ENCODE measurements at places on chromosomes 6 and 20.

- no peak for DNase-seq
Measured at GRCh38 chr20:43323592-43323991, 133.9 kb upstream of the PTPRT start.

GRCh38 chr6:152298055-152298647, 339.0 kb downstream of the SYNE1 start:
- no peak for DNase-seq

GRCh38 chr20:63167026-63167917, 48.7 kb downstream of the YTHDF1 start:
- no peak for DNase-seq

DNA sequence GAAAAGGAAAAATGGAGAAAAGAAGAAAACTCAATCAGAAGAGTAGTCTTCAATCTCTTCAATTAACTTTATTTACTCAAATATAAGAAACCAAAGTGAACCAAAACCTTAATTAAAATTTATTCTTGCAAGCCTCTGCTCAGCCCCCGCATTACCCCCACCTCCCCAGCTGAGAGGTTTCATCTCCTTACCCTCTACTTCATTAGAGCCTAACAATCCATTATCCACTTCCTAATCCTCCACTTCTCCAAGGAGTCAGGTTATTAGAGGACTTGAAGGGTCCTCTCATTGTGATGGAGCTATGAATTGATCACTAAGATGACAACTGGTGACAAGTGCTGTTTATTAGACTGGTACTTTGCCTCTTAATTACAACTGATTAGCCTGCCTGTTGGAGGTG, 956.5 kb downstream of the TFAP2A start:
- no peak for DNase-seq

DNA sequence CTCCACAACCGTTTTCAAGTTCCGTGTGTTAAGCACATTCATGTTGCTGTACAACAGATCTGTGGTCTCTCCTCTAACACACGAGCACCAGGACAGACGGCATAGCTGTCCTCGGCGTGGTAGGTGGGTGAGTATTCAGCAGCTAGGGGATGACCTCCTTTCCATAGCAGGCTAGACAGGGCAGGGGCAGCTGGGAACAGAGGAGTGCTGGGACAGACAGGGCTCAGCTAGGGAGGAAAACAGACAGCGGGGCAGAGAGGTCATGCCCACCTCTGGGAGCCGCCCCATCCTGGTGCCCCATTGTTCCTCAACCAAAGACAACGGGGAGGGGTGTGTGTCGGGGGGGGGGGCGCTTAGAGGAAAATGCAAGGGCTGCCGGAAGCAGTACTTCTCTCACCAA, 271.5 kb upstream of the FOXQ1 start:
- DNase-seq: no peak

GRCh38 chr6:151330130-151330696, 61.1 kb downstream of the ZBTB2 start:
- no peak for DNase-seq

DNA sequence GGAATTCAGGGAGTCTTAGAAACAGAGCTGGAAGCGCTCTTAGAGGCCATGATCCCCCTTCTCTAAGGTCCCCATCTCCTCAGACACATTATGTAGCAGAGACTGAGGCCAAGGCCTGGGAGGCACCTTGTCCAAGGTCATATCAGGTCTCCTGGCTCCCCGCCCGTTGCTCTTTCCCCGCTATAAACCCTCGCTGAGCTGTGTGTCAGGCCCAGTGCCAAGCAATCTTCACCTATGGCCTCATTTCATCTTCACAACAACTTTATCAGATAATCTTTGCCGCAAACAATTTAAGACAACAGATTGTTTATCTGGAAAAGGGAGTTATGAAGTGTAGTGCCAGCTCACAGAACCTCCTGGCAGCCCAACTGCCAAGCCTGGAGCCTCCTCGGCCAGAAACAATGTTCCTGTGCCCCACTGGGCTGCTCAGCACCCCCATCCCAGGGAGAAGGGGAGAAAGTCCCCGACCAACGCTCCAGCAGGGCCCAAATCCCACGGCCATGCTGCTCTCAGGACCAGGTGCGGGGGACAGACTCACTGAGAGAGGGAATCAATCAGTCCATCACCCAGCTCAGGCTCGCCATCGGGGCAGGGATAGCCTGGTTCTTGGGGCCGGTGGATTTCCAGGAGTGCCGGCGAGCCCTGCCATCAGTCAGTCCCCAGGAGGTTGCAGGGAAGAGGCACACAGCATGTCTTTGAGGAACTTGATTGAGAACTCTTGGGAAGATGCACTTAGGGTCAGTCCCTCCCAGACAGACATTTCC, 16.9 kb upstream of the FANCE start:
- no peak for DNase-seq

- DNase-seq: peak; percentile 35
Measured at GRCh38 chr6:167706313-167707109, 120.2 kb upstream of the AFDN start.

DNA sequence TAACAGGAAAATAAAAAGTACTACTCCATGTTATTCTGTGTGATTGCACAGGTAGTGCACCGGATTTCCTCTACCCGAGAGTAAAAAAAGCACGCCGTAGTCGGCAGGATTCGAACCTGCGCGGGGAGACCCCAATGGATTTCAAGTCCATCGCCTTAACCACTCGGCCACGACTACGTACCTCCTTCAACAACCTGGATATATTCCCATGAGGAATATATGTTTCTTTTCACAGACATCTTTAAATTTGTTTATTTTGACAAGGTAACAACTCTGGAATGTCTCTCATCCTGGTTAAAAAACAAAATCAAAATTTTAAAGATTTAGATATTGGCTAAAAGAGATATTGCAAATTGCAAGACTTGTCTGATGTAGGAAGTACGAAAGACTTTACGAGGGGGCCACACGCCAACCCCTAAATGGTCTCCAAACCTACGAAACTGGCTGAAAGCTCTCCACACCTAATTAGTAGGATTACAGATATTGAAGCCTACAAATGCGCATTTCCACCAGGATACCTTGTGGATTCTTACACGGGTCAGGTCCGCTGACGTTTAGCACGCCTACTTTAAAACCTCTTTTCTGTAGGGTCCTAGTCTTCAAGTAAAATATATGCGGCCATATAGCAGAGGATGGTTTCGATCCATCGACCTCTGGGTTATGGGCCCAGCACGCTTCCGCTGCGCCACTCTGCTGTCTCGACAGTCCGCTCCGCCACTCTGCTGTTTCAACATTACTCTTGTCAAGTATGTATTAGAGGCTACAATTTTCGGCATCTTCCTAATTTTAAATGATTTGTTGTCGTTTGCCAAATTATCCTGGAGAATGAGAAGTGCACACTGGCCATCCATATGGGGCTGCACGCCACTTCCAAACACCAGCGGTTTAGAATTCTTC, 52.2 kb upstream of the BTN3A2 start:
- no peak for DNase-seq

DNA sequence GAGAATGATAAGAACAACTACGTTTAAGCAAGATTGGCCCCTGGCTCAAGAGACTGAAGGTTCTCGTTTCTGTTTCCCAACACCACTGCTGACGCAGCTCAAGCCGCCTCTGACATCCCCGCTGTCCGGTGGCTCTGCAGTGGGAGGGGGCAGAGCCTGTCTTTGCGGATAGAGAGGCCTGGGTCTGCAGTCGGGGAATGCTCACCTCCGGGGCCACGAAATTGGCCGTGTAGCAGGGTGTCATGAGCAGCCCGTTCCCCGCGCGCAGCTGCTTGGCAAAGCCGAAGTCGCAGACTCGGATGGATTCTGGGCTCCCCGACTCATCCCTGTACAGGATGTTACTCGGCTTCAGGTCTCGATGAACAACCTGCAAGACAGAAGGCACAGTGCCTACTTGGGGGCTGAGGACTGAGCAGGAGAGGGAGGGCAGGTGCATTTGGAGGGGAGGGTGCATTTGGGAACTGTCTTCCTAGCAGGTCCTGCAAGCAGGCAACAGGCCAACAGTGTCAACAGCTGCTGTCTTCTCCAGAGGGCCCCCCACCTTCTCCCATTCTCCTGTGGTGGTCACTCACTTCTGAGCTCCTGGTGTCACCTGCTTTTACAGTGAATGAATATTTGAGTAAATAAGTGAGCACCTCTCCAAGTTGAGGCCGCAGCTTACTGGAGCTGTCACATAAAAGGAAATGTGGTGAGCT, 40.5 kb upstream of the MPC1 start:
- no peak for DNase-seq

DNA sequence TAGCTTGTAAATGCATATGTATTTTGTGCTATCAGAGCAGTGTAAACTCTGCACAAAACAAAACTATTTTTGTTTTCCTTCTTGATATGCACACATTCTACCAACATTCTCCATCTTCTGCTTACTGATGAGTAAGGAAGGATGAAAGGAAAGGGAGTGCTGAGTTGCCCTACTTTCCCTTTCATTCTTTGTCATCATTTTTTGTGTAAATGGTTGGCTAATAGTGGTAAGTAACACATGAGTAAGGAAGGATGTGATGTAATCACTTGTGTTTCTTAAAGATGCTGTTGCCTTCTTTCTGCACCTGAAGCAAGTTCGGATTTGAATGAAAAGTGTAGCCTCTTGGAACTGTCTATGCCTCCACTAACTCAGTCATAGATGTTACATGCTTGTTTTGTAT, 4.6 kb upstream of the REV3L start:
- no peak for DNase-seq

GRCh38 chr6:156525541-156525940, 251.6 kb upstream of the ARID1B start:
- DNase-seq: no peak

- no peak for DNase-seq
Measured at GRCh38 chr20:31740656-31741323, 1.7 kb downstream of the TPX2 start.

DNA sequence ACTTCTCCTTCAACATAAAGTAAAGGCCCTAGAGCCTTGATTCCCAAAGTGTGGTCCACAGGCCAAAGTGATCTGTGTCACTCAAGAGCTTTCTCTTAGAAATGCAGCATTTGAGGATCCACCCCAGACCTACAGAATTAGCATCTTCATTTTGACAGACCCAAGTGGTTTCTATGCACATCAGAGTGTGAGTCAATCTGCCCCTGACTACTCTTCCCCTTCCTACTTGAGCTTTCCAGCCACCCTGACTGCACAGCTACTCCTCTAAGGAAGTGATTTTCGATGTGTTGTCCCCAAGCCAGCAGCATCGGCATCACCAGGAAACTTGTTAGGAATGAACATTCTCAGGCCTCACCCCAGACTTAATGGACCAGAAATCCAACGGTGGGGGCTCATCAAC, 2.6 kb downstream of the MEP1A start:
- DNase-seq: no peak

DNA sequence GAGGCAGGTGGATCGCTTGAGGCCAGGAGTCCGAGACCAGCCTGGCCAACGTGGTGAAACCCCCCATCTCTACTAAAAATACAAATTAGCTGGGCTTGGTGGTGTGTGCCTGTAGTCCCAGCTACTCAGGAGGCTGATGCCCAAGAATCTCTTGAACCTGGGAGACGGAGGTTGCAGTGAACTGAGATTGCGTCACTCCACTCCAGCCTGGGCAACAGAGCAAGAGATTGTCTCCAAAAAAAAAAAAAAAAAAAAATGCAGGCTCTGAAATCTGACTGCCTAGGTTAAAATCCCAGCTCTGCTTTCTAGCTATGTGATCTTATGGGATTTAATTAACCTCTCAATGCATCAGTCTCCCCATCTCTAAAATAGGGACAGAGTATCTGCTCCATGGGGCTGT, 3.3 kb upstream of the TMEM217 start:
- DNase-seq: no peak

DNA sequence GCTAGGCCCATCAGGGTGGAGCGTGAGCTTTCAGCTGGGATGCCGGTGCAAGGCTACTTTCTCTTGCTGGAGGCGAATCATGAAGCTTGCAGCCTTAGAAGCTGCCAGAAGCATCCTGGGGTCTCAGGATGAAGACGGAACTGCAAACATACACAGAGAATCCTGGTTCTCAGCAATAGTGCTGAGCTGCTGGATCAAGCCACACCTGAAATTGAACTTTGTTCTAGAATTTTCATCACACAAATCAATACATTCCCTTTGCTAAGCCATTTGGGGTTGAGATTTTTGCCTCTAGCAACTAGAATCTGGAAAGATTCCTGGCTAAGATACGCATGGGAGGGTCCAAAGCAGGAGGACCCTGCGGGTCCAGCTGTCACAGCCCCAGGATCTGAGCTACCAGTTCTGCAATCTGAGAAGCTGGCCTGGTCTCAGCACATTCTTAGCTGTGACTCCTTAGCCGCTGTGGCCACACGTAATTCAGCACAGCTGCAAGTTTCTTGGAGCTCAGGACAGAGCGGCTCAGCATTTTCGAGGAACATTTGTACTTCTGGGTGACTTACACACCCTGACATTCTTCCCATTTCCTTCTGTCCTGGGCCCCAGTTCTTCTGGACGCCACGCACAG, 6.6 kb upstream of the ARFGAP1 start:
- DNase-seq: no peak

GRCh38 chr6:20476501-20477043, 57.7 kb upstream of the CDKAL1 start:
- DNase-seq: no peak

DNA sequence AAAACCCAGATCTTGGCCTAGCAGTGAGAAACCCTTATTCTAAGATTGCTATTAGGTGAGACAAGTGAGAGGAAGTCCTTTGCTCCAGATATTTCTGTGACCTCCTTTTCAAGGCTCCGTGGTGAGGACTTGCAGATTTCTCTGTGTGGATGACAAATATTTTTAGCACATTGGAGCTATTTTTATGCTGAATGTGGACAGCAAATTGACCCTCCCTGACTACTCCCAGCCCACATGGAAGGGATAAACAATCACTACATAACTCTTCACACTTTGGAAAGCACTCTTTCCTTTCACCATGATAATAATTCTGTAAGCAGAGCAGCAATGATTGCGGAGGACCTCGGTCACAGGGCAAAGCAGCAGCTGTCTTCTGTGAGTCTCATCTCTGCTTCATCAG, 88.0 kb upstream of the ADGRF1 start:
- DNase-seq: no peak

DNA sequence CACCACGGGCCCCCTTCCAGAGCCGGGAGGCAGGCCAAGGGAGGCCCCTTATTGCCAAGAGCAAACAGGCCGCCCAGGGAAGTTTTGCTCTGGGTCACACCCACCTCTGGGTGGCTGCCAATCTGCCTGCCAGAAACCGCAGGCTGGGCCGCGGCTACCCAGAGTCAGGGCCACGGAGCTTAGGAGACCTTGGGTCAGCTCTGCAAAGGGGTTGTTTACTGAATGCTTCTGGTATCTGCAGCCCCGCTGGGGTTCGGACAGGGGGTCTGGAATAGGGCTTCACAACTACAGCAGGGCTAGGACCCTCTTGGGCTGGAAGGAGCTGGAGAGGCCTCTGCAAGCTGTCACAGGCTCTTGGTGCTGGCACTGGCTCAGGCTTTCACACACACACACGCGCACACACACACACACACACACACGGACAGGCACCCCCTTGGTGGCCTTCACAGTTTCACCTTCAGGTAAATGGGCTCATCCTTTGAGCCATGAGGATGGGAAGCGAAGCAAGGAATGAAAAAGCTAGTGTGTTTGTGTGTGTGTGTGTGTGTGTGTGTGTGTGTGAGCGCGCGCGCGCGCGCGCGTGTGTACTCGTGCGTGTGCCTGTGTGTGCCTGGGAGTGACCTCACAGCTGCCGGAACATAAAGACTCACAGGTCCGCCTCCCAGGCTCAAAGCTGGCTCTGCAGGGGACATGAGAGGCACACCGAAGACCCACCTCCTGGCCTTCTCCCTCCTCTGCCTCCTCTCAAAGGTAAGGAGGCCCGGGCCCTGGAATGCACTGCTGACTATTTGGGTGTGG, at the start of gene CCN5:
Gene CCN5, plus strand, starts transcription at position 669 of the 798 bp plus-strand sequence. Its CDS starts 22 bp downstream, at position 691.
- no peak for DNase-seq

GRCh38 chr20:20085071-20085470, 32.7 kb downstream of the CFAP61 start:
- DNase-seq: no peak

- DNase-seq: no peak
Measured at GRCh38 chr6:51472745-51473487, 614.5 kb downstream of the PKHD1 start.
